Sigmoid colon (tissue), 7 donors: ENCODE measurements at places on chromosomes 13 and 19.

DNA sequence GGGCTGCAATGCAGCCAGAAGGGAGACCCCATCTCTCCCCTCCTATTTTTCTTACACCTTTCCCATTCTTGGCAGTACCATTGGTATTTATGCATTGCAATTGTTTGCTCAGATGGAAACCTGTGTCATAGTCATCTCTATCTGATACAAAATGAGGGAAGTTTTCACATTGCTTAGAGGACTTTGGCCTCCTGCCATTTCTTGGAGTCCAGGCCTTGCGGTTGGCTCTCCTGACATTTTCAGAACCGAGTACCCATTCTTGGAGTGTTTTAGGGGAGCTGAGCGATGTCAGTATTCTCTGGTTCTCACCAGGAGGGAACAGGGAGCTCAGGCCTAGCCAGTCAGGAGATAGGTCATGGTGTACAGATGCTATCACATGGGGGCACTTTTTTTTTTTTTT is 1.5 kb downstream of the SIN3B start:
- no peak for DNase-seq

DNA sequence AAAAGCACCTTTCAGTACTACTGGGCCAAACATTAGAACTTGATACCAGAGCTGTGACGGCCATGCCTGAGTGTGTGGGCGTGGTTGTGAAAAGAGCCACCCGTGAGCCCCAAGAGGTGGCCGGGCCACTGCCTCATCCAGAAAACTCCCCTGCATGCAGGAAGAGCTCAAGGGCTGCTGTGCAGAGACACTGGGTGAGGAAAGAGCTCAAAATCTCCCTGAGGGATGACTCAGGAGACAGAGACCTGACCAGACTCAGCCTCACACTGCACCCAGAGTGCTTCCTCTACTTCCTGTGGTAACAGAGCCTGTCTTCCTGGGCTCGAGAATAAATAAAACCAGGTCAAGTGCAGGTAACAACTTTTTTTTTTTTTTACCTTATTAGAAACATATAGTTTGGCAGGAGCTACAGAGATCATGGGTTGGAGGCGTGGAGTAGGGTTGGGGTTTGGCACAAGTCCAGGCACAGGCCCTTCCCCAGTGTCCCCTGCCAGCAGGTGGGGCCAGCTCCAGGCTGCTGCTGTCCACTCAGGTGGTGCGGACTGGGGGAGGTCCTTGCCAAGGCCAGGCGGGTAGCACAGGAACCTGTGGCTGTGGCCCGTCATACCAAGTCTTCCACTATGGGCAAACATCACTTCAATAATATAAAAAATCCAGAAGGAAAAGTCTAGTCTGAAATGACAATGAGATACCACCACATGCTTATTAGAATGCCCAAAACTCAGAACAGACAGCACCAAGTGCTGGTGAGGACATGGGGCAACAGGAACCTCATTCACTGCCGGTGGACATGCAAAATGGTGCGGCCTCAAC is 25.5 kb downstream of the ELL start:
- DNase-seq = no peak

DNA sequence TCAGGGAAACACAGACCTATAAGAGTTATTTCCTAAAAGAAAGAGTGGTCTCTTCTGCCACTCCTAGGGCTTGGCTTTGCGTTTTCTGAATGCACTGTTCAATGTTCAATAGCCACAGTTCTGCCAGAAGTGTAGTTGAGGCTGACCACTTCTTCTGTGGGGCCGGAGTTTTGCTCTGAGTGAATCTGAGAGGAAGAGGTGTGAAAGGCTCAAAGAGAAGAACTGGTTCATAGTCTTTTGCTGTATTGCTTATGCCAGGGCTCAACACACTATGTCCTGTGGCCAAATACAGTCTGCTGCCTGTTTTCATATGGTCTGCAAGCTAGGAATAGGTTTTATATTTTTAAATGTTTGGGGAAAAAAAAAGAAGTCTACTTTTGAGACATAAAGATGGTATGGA is 128.2 kb downstream of the STOML3 start:
- no peak for DNase-seq

DNA sequence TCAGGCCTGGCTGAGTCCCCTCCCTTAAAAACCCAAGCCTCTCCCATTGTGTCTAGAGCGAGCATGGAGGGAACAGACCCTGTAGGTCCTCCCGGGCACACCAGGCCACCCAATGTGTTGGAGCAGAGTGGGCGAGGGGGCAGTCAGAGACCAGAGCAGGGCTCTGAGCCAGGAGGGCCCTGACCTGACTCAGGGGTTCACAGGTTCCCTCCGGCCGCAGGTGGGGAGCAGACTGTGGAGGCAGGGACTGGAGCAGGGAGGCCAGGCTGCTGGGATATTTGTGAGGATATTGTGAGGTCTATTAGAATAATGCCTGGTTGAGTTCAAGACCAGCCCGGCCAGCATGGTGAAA is 1.6 kb upstream of the TYROBP start:
- DNase-seq = no peak

DNA sequence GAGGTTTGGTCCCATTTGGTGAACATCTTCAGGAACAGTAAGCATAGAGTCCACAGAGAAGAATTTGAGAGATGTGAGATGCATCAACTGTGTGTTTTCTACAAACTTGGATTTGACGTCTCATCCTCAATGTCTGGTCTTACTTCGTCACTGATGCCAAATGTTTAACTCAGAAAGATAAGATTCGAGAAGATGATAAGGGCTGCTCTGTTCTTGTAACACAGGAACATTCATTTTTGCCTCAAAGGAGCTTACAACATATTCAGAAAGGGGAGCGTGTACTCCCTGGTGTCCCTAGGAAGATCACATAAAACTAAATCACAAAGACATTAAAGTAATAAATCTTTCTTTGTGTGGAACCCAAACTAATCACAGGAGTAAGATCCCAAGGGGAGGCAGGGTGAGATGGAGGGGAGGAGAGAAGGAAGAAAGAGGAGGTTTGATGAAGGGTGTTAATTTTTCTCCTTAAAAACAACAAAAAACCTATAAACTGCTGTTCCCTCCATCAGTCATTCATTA is 247.7 kb upstream of the IRS2 start:
- DNase-seq = no peak

- DNase-seq = no peak
Observed at GRCh38 chr13:113513761-113514160, 23.2 kb upstream of the DCUN1D2 start.
